GM23248 (cell line): ENCODE measurements at places on chromosomes 11 and 22. TPM values are rescaled to one million over a fixed set of nuclear protein-coding genes. Genes with fewer than 3 reads are reported as not detected.

GRCh38 chr11:27242591-27242990 lies 120.4 kb downstream of the CCDC34 start:
- peaks cover 53% of the 10 kb centered on the region for H3K4me1 ChIP-seq
- H3K4me3 ChIP-seq, result no peak overlapping the region
- H3K27ac ChIP-seq, result peak overlapping the region; percentile 95
- H3K36me3 ChIP-seq, result no peaks in the 10 kb centered on the region

The KRTAP5-8 gene
- total RNA-seq, result not detected in 2 replicates

DNA sequence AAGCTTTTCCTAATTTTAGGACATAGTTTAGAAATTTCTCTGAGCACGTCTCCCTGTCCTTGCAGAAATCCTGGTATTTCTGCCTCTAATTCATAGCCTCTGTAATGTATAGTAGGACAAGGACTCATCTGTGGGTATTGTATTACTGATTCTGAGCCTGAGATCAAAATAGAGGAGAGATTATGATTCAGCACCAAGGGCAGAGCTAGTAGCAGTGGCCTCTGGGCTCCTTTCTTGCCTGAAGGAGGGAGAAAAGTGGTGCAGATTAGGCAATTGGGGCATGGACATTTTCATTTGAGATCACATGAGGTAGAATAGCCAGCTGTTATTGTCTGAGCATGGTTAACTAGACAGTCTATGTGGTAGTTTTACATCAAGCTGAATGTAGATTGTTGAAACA lies 2.8 kb downstream of the MADD start:
- no peak overlapping the region for H3K4me3 ChIP-seq
- no peak overlapping the region for H3K27ac ChIP-seq
- H3K4me1 ChIP-seq, result peaks cover 23% of the 10 kb centered on the region
- no peaks in the 10 kb centered on the region for H3K27me3 ChIP-seq
- peak; percentile 53 for DNase-seq

- no peak overlapping the region for H3K27ac ChIP-seq
- DNase-seq, result no peak
- no peaks in the 10 kb centered on the region for H3K4me1 ChIP-seq
- no peaks in the 10 kb centered on the region for H3K27me3 ChIP-seq
- no peak overlapping the region for H3K4me3 ChIP-seq
These were observed 1167.6 kb downstream of the JRKL start for GRCh38 chr11:97557399-97557798.

GRCh38 chr22:29629903-29630516 lies 26.6 kb downstream of the NF2 start:
- no peaks in the 10 kb centered on the region for H3K27me3 ChIP-seq
- H3K4me1 ChIP-seq, result peaks cover 50% of the 10 kb centered on the region
- H3K27ac ChIP-seq, result no peak overlapping the region
- no peaks in the 10 kb centered on the region for H3K36me3 ChIP-seq

GRCh38 chr11:73366265-73366610 lies 10.0 kb upstream of the RELT start:
- H3K27ac ChIP-seq, result no peak overlapping the region
- H3K4me3 ChIP-seq, result no peak overlapping the region
- H3K36me3 ChIP-seq, result peaks cover 14% of the 10 kb centered on the region
- DNase-seq, result no peak

DNA sequence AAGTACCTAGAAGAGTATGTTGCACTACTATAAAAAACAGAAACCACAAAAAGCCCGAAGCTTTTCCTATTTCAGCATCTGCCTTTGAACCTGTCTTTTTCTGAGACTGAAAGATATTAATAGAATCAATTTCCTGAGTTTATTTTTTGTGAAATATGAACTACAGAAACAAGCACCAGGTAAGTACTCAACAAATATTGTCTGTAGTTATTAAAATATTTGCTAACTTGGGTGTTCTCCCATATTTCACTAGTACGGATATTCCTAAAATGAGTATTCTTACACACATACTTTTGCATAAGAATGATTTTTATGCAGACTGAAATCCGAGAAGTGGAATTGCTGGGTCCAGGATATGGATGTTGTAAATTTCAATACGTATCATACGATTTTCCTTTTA lies 188.0 kb downstream of the OR4C45 start:
- H3K27me3 ChIP-seq, result no peaks in the 10 kb centered on the region
- no peak overlapping the region for H3K4me3 ChIP-seq

The SPINDOC gene
- 10.6 and 15.3 TPM in 2 replicates for total RNA-seq

DNA sequence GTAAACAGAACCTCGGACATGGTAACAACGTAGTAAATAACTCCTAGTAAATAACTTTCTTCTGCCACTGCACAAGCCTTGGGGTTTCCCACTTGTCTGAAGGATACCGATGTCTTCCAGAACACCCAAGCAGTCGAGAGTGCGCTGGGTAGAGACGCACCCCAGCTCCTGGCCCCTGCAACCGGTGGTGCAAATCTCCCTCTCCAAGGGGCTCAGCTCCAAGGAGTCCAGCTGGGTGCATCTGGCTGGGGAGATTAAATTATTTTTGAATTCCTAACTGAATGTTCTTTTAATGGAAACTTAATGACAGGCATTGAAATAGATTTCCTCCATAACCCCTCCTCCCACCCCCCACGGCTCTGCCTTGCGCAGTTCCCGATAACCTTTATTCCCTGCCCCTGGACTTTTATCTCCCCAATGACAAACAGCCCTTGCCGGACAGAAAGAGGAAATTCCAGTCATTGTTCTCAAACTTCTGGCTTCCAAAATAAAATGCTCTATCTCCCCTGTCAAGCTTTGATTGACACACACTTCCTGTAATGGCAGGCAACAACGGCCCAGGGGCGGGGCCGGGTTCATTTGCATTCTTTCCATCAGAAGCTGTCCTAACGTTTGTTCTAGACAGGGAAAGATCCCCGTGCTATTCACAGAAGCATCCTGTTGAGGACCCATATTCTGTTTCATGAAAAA lies 31.2 kb downstream of the KCNJ1 start:
- no peak overlapping the region for H3K27ac ChIP-seq
- no peak for DNase-seq
- no peaks in the 10 kb centered on the region for H3K4me1 ChIP-seq
- H3K4me3 ChIP-seq, result no peak overlapping the region
- peaks cover 8% of the 10 kb centered on the region; the same call in 1 of the 2 replicates for H3K27me3 ChIP-seq
